Uterus (tissue), 4 donors: ENCODE measurements at places on chromosomes 3 and 15.

GRCh38 chr3:37492468-37492867 is 318.1 kb upstream of the LRRFIP2 start:
- no peaks in the 10 kb centered on the region for H3K4me1 ChIP-seq
- H3K27ac ChIP-seq: no peak overlapping the region
- no peak for DNase-seq
- no peaks in the 10 kb centered on the region for H3K27me3 ChIP-seq

- H3K4me1 ChIP-seq: no peaks in the 10 kb centered on the region
- H3K36me3 ChIP-seq: no peaks in the 10 kb centered on the region
- no peak for DNase-seq
Measured at GRCh38 chr3:9113040-9113439, 136.4 kb downstream of the SRGAP3 start.

GRCh38 chr3:155093261-155093660 is 13.1 kb downstream of the MME start:
- no peak for DNase-seq
- H3K27me3 ChIP-seq: no peaks in the 10 kb centered on the region
- no peaks in the 10 kb centered on the region for H3K36me3 ChIP-seq
- no peak overlapping the region for H3K27ac ChIP-seq

GRCh38 chr15:25171111-25171811 is 216.5 kb downstream of the SNRPN start:
- no peaks in the 10 kb centered on the region for H3K36me3 ChIP-seq
- H3K27me3 ChIP-seq: no peaks in the 10 kb centered on the region
- H3K4me1 ChIP-seq: no peaks in the 10 kb centered on the region
- H3K27ac ChIP-seq: no peak overlapping the region
- peak; percentile 7 for DNase-seq

- H3K36me3 ChIP-seq: no peaks in the 10 kb centered on the region
- H3K27me3 ChIP-seq: no peaks in the 10 kb centered on the region
- no peak overlapping the region for H3K27ac ChIP-seq
- H3K4me1 ChIP-seq: no peaks in the 10 kb centered on the region
- no peak for DNase-seq
Measured at GRCh38 chr3:59056706-59057105, 6.9 kb upstream of the CFAP20DC start.

DNA sequence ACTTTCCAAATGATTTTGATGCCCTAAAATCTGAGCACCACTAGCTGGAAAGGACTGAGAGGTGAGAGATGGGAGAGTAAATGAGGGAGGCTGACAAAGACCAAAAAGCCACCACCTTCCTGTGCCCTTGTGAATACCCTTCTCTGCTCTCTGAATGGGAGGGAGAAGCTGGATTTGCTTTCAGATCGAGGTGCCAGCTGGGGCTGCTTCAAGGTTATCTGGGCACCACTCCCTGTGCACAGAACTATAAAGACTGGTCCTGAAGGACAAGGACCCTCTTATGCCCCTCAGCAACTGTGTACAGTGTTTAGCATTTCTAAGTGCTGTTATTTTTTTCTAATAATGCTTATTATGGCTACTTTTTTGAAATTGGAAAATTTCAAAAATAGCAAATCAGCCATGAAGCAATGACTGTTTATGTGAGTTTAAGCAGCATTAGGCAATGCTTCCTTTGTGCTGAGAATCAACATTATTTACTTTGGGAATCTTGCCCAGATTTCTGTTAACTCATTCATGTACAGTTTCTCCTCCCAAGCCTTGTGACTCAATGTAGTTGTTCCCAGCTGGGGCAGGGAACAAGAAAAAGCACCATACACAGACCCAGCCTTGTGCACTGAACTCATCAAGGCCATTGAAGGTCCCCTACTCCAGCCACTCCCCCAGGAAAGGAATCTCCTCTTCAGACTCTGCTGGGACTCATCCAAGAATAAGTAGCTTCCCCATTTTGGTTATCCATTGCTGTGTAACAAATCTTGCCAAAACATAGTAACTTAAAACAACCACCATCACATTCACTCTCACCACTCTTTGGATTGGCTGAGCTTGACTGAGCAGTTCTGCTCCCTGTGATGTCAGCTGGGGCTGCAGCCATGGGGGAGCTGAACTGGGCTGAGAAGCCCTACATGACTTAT is 37.3 kb upstream of the CDV3 start:
- H3K36me3 ChIP-seq: no peaks in the 10 kb centered on the region
- no peak overlapping the region for H3K4me3 ChIP-seq
- no peaks in the 10 kb centered on the region for H3K4me1 ChIP-seq
- H3K27me3 ChIP-seq: no peaks in the 10 kb centered on the region
- no peak overlapping the region for H3K27ac ChIP-seq

DNA sequence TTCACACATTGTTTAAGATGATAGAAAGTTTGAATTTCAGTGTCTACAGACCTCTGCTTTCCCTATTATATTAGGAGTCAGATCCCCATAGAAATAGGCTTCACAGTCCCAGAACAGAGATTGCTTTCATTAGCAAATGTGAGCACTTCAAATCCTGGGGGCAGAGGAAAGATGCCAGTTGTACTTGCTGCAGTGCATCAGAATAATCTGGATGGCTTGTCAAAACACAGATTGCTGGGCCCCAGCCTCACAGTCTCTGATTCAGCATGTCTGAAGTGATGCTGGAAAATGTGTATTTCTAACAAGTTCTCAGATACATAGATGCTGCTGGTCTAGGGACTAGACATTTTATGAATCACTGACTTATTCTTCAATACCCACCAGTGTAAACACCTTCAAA is 375.2 kb downstream of the FGF12 start:
- no peak for DNase-seq
- H3K36me3 ChIP-seq: no peaks in the 10 kb centered on the region
- H3K27ac ChIP-seq: no peak overlapping the region
- H3K4me1 ChIP-seq: no peaks in the 10 kb centered on the region
